NCI-H2081 treated with DMSO at 0.1 percent for 48 hours (cell line): ENCODE measurements at places on chromosomes 7 and 10.
A peak's percentile ranks its signal among the peaks of the same experiment; 100 is the strongest.

GRCh38 chr10:131399981-131400380, 88.5 kb upstream of the TCERG1L start:
- DNase-seq = no peak

DNA sequence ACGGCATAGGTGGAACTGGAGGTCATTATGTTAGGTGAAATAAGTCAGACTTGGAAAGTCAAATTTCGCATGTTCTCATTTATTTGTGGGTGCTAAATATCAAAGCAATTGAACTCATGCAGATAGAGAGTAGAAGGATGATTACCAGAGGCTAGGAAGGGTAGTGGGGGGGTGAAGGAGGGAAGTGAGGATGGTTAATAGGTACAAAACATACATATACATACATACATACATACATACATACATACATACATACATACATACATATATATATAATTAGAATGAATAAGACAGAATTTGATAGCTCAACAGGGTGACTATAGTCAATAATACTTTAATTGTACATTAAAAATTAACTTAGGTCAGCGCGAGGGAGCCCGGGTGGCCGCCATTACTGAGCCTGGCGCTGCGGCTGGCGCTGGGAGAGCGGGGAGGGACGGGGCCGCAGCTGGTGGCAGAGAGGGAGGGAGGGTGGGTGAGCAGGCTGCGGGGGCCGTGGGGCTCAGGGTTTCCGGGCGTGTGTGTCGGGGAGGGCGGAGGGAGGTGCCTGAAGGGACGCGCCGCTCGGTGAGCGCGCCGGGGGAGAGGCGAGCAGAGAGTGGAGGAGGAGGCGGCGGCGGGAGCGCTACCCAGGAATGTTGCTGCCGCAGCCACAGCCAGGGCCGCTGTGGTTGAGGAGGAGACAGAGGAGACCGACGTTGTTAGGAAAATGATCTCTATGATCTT, 85.8 kb upstream of the EGFR start:
- DNase-seq = peak; percentile 2

- peak; percentile 3 for DNase-seq
Measured at GRCh38 chr7:100604028-100604975, 2.1 kb downstream of the PCOLCE start.

- DNase-seq = no peak
Measured at GRCh38 chr7:2937701-2938513, 93.8 kb upstream of the GNA12 start.

GRCh38 chr10:58791137-58791536, 278.5 kb downstream of the BICC1 start:
- DNase-seq = no peak

- DNase-seq = no peak
Measured at GRCh38 chr10:11901454-11901832, 78.3 kb downstream of the PROSER2 start.

DNA sequence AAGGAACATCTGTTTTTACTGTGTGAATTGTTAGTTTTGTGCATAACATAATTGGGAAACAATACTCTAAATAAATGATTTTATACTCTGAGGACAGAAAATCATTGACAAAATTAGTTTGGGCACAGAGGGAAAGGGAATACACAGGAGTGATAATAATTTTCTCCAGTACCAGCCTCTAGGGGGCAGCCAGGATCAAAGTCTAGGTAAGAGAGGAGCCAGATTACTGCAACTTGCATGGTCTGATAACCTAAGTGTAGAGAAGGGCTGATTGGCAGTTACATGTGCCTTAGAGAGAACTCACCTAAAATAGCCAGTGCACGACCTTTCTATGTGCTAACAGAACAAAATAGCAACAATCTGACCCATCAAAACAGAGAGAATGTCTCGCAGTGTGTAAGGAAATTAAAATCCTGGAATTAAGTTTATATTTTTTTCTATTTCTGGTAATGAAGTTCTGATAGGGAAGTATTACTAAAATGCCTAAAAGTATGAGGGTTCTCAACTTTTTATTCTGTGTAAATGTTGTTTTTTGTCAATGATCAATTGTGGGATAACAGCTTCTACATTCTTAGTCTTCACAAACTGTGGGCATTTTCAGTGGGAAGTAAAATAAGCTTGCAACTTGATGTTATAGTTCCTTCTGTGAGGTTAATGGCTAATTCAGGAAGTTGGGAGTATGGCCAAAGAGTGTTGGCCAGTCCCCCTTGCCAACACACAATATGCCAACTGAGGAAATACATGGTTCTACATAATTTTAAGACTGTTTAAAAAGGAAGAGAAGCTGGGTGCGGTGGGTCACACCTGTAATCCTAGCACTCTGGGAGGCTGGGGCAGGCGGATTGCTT, 66.4 kb downstream of the EXOC6 start:
- DNase-seq = no peak

DNA sequence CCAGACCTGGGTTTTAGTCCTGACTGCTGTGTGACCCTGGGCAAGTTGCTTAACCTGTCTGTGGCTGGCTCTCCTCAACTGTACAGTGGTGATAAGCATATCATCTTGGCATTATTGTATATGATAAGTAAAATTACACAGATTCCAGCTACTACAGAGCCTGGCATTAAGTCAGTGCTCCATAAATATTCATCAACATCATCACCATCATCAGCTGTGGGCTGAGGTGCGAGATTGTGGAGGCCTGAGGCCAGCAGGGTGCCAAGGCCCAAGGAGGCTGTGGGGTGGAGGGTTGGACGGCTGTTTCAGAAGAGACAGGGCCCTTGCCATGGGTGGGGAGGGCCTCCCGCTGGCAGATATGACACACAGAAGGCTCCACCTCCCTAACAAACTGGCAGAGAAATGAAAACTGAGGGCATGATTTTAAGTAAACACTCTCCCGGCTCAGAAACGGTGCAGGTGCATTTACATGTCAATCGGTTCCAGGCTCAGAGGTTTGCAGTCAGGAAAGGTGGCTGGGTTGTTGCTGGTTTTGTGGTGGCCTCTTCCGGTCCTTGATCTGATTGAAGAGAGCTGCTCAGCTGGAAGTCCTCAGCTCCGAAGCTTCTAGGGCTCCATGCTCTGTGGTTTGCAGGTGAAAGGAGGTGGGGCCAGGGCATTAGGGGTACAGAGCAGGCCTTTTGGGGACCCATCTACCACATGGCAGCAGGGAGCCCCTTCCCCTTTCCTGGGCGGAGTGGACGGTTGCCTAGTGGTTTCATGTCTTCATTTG, 10.2 kb downstream of the CRYGN start:
- no peak for DNase-seq

- no peak for DNase-seq
Measured at GRCh38 chr10:62912086-62912485, 95.9 kb upstream of the EGR2 start.

GRCh38 chr10:18572959-18573561, 78.3 kb downstream of the NSUN6 start:
- DNase-seq = no peak

- DNase-seq = no peak
Measured at GRCh38 chr7:80348223-80348622, 163.6 kb downstream of the GNAT3 start.

- no peak for DNase-seq
Measured at GRCh38 chr10:11225935-11226334, 208.3 kb downstream of the CELF2 start.

- no peak for DNase-seq
Measured at GRCh38 chr7:2109936-2110609, 122.7 kb downstream of the MAD1L1 start.

GRCh38 chr7:151178236-151178635, 8.8 kb downstream of the ASB10 start:
- DNase-seq = no peak

GRCh38 chr10:78830976-78831375, 237.8 kb upstream of the ZMIZ1 start:
- no peak for DNase-seq

DNA sequence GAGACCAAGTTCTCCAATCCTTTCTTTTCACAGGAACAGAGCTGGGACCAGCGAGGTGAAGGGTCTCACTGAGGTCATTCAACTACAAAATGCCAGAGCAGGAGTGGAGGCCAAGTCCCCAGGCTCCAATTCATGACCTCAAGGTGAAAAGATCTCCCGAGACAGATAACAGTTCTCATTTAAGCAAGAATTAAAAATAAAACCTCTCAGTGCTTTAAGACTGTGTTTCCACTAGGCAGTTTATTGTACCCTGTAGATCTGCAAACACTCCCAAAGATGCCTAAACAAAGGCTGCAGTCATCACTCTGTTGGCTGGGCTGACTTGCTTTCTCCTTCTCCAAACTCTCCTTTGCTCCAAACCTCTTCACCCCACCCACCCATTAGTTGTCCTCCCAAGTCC, 74.8 kb upstream of the CXCL12 start:
- DNase-seq = no peak

DNA sequence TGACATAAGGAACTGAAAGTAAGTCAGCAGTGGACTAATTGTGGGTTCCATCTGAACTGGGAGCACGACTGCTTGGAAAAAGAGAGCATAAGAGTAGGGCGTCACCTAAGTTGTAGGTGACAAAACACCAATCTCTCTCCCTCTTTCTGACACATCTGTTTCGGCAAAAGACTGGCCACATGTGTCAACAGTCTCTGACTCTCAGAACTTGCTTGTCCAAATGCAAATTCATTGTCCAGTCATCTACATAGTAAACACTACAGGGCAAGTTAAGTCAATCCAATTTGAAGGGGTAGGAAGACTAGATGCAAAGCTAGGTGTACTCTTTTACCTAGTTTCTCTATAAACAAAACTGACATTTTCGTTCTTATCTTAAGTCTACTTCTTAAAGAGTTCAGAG, 87.7 kb downstream of the ZNF438 start:
- no peak for DNase-seq

GRCh38 chr7:101919363-101920115, 102.1 kb downstream of the CUX1 start:
- DNase-seq = no peak

GRCh38 chr7:138798836-138799235, 840 bp upstream of the ATP6V0A4 start:
- no peak for DNase-seq

- DNase-seq = no peak
Measured at GRCh38 chr7:137888241-137888640, 41.5 kb upstream of the DGKI start.
